Stimulated activated CD8-positive, alpha-beta memory T cell treated with anti-CD3 and anti-CD28 coated beads, Interleukin-15, amount 100 ng/mL, for 4 hours (primary cell): ENCODE measurements at places on chromosomes 11 and 22.

DNA sequence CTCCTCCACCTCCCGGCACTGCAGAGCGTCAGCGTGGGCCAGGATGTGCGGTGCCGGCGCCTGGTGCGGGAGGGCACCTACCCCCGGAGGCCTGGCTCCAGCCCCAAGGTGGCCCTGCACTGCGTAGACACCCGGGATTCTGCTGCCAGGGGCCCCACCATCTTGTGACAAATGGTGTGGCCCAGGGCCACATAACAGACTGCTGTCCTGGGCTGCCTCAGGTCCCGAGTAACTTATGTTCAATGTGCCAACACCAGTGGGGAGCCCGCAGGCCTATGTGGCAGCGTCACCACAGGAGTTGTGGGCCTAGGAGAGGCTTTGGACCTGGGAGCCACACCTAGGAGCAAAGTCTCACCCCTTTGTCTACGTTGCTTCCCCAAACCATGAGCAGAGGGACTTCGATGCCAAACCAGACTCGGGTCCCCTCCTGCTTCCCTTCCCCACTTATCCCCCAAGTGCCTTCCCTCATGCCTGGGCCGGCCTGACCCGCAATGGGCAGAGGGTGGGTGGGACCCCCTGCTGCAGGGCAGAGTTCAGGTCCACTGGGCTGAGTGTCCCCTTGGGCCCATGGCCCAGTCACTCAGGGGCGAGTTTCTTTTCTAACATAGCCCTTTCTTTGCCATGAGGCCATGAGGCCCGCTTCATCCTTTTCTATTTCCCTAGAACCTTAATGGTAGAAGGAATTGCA is 13.5 kb downstream of the TSKU start:
- DNase-seq: no peak

GRCh38 chr22:28435982-28436381 is 243.7 kb downstream of the TTC28 start:
- no peak for DNase-seq

- DNase-seq: no peak
These were observed 83.3 kb downstream of the BARX2 start for GRCh38 chr11:129458756-129459535.

DNA sequence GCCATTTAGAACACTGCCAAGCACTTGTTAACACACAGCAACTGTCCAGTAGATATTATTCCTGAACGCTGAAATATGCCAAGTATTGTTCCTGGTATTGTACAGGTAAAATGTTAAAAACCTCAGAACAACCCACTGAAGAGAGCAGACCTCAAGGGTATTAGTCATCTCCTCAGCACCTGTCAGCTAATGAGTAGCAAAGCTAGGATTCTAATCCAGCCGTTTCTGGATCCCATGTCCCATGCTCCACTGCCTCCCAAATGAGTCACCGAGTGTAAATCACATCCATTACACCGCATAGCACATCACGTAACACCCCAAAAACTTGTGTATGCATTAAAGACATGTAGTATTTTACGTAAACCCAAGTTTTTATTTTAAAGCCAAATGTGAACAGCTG is 705.4 kb upstream of the TENM4 start:
- DNase-seq: no peak

- no peak for DNase-seq
These were observed 246.2 kb upstream of the PLET1 start for GRCh38 chr11:112506852-112507251.

DNA sequence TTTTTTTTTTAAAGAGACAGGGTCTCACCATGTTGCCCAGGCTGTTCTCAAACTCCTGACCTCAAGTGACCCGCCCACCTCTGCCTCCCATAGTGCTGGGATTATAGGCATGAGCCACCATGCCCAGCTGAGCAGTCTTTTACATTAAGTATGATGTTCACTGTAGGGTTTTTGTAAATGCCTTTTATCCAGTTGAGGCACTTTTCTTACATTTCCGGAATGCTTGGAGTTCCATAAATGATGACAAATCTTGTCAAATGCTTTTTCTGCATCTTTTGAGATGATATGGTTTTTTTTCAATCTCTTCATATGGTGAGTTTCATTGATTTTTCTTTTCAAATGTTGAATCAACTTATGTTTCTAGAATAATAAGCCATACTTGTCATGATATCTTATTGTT is 29.4 kb upstream of the CTTN start:
- no peak for DNase-seq

- no peak for DNase-seq
These were observed 21.3 kb downstream of the IFITM10 start for GRCh38 chr11:1728931-1729691.

DNA sequence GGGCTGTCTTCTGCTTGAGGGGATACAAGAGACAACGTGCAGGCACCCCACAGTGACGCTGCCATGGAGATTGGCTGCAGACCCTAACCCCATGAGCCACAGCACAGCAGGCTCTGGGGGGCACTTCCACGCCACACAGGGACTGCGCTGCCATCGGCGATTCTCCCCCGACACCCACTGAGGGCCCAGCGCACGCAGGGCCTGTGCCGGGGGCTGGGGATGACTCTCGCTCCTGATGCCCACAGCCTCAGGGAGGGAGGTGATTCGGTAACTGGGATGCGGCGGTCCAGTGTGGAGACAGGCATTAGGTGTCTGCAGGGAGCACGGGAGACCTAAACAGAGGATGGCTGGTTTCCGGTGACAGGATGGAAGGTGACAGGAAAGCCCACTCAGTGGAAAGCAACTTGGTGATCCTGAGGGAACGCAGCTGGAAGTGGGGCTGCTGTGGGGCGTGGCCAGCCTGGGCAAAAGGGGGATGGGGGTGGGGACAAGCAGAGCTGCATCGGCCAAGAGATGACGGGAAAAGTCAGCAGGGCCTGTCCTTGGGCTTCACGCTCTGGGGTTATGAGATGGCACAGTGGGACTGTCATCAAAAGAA is 37.7 kb downstream of the EFCAB6 start:
- DNase-seq: no peak
